ENCODE measurements at places on chromosomes 3 and 15. TPM values are rescaled to one million over a fixed set of nuclear protein-coding genes. Genes with fewer than 3 reads are reported as not detected.

The WNT5A gene
- total RNA-seq: 4.7 TPM

The SLC26A6 gene
- 17.1 TPM for total RNA-seq

The DHFR2 gene
- total RNA-seq: 11.5 TPM

The CCDC9B gene
- 37.8 TPM for total RNA-seq

The LRTM1 gene
- total RNA-seq: not detected

The EOMES gene
- 0.98 TPM for total RNA-seq

Measured in sciatic nerve (tissue), 2 donors.